CMK (cell line): ENCODE measurements at places on chromosomes 16 and 17.

DNA sequence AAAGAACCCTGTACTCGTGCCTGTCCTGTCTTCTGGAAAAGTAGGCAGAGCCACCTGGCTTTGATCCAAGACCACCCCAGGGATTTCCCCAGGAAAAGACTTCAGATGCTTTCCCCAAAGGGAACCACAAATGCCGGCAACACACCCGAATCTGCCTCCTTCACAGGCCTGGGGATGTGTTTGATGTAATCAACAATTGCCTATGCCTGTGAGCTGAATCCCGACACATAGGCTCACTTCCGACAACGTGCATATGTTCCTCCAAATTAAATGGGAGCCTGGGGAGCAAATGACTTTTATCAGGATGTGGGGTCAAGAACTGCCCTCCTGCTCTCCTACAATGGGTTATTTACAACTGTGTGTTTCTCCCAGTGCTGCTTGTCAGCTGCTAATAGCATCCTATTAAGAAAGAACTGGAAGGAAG lies 535.2 kb upstream of the CDH11 start:
- DNase-seq = no peak

GRCh38 chr16:16148755-16149154 lies 74.5 kb downstream of the ABCC6 start:
- DNase-seq = no peak

GRCh38 chr16:88619859-88620815 lies 18.2 kb upstream of the IL17C start:
- no peak for DNase-seq

GRCh38 chr17:10266296-10266876 lies 68.0 kb upstream of the GAS7 start:
- DNase-seq = no peak

GRCh38 chr17:55693254-55694216 lies 29.1 kb downstream of the TMEM100 start:
- DNase-seq = no peak

GRCh38 chr17:50163843-50164696 lies 1.7 kb upstream of the SGCA start:
- no peak for DNase-seq

- no peak for DNase-seq
These were observed 5.8 kb upstream of the RHOT2 start for GRCh38 chr16:662095-662494.

DNA sequence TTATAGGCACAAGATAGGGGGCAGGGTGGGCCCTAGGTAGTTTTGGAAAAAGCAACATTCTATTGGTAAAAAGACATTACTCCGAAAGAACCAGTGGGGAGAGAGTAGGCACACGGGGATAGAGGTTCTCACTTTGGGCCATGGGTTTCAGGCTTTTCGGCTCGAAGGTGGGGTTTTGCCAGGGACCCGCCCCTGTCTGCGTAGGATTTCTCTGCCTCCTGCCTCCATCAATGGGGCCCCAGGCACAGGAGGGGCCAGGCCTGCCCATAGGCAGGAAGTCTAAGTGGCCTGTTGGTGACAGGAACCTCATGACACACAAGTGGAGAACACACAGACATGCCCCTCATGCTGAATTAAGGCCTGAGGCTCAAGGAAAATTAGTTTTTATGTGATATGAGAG lies 57.5 kb downstream of the RNF213 start:
- DNase-seq = no peak

DNA sequence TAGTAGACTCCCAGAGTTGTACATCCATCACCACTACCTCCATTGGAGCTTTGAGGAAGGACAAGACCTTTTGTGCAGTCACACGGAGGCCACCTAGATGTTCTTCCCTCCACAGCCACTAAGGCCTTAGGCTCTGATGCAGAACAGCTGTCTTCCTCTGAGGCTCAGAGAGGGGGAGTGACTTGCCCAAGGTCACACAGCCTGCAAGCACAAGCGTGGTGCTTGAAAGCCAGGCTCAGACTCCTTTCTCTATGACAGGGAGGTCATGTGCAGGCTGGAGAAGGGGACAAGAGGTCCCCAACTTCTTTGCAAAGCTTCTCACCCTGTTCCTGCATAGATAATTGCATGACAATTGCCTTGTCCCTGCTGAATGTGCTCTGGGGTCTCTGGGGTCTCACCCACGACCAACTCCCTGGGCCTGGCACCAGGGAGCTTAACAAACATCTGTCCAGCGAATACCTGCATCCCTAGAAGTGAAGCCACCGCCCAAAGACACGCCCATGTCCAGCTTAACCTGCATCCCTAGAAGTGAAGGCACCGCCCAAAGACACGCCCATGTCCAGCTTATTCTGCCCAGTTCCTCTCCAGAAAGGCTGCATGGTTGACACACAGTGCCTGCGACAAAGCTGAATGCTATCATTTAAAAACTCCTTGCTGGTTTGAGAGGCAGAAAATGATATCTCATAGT lies 12.7 kb downstream of the SCGB1C2 start:
- no peak for DNase-seq

GRCh38 chr16:649631-650030 lies 466 bp downstream of the WDR90 start:
- DNase-seq = no peak

- DNase-seq = no peak
These were observed 5.3 kb downstream of the MT2A start for GRCh38 chr16:56613706-56614105.

DNA sequence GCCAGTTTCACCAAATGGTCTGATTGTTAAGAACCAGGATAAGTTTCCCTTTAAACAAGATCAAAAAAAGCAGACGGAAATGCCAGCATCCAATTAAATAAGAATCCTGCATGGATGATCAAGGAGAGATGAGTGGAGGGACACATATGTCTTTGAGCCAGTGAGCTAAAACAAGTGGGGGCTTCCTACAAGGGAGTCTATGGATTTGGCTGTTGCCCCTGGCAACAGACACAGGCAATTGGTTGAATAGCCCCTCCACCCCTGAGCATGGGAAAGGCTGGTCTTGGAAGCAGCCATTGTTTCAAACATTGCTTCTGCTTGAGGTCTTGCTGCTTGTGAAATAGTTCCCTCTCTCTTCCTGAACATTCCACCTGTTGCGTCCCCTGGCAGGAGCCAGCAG lies 374.7 kb upstream of the ERCC4 start:
- DNase-seq = no peak

- no peak for DNase-seq
These were observed 27.2 kb downstream of the HEATR9 start for GRCh38 chr17:35841505-35841904.

GRCh38 chr16:69123910-69124309 lies 8.5 kb downstream of the CHTF8 start:
- DNase-seq = no peak

- no peak for DNase-seq
These were observed 265.5 kb downstream of the PARN start for GRCh38 chr16:14364386-14365199.

DNA sequence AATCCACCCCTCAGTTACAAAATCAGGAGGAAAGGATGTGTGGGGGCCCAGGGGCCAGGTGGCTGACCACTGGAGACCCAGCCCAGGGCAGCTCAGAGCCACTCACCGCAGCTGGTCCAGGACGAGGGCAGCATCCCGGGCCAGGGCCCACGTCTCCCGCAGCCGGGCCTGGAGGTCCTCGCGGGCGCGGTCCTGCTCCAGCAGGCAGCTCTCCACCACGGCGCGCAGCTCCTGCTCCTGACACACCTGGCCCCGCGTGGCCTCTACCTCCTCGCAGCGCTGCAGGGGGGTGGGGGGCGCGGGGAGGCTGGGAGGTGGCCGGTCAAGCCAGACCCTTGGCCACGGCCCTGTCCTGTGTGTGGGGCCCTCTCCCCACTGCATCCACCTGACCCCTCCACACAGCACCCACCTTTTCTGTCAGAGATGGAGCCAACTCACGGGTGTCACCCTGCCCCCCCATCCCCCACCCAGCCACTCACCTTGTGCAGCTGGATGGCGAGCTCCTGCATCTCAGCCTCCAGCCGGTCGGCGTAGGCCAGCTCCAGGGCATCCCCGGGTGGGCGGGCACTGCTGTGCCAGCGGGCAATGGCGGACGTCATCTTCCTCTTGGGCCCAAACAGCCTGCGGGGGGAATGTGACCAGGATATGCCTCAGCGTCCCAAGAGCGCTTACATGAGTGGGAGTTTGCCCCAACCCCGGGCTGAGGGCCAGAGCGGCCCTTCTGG lies 5.1 kb downstream of the NUDT16L1 start:
- no peak for DNase-seq

GRCh38 chr17:59790910-59791309 lies 83.5 kb downstream of the VMP1 start:
- DNase-seq = no peak

- no peak for DNase-seq
These were observed 21.5 kb upstream of the RBFOX3 start for GRCh38 chr17:79632432-79632735.

DNA sequence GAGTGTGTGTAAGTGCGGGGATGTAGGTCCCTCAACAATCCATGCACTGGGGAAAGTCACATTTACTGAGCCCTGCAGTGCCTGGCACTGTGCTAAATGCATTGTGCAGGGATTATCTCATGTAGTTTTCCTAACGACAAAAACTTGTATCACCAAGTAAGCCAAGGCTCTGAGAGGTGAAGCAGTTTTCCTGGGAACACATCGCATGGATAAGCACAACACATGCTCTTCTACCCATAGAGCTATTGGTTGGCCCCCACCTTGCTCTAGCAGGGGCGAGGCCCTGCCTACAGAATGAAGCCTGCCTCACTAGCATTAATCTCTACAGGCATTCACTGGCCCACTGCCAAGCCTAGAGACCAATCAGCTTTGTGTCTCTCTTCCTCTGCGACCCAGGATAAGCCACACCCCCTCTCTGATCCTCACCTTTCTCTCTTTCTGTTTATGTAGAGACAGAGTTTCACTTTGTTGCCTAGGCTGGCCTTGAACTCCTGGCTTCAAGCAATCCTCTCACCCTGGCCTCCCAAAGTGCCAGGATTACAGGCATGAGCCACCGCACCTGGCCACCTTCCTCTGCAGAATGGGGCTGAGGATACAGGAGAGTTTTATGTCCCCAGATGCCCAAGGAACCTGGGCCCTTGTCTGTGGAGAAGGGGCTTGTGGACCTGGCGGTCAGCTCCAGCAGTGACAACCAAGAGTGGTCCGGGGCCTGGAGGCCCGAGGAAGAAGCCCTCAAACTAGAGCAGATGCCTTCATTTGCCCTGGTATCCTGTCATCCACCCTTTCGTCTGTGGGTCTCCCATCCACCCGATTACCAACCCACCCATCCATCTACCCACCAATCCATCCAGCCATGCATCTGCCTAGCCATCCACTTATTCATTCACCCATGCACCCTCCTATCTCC lies 12.8 kb downstream of the CDH16 start:
- DNase-seq = no peak

- DNase-seq = no peak
These were observed 39.5 kb downstream of the ZCCHC14 start for GRCh38 chr16:87453326-87453725.

DNA sequence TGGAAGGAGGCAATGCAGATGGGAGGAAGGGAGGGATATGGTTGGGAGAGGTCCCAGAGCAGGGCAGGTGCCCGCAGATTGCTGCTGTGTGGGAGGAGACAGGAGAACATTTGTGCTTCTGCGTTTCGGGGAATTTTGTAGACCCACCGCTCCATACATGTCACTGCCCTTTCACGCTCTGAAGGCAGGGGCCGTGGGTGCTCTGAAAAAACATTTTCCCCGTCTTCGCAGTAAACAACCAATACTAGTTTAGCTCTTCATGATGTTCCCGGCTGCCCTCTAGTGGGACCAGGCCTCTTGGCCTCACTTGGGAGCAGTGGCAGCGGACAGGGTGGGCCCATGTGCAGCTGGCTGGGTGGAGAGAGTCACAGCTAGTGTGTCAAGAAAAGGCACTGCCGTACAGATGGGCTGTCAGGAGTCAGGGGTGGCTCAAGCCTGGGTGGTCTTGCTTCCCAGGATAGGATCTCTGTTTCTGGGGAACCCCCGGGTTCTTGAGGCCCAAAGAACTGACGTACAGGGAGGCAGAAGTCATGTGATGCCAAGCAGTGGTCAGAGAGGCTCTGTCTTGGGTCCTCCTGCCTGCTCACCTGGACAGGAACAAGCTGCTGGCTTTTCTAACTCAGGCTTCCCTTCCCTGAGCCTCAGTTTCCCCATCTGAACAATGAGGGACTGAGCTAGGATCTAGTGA lies 46.5 kb upstream of the CPNE2 start:
- DNase-seq = no peak

GRCh38 chr17:28342313-28342712 lies 6.8 kb downstream of the TNFAIP1 start:
- no peak for DNase-seq

DNA sequence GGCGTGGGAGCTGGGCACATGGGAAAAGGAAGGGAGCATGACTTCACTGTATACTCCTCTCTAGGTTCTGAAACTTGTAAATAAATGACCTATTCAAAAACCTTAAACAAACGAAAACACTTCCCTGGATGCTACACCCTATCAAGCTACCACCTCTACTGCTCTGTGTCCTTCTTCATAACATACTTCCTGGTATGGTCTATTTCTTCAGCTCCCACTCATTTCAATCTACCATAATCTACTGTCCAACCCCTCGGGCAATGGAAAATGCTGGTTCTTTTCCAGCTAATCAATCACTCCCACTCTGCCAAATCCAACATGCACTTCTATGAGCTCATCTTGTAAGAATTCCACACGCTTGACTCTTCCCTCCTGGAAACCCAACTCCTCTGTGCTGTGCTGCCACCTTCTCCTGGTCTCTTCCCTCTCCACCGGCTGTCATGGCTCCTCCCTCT lies 42.4 kb downstream of the AMFR start:
- no peak for DNase-seq

DNA sequence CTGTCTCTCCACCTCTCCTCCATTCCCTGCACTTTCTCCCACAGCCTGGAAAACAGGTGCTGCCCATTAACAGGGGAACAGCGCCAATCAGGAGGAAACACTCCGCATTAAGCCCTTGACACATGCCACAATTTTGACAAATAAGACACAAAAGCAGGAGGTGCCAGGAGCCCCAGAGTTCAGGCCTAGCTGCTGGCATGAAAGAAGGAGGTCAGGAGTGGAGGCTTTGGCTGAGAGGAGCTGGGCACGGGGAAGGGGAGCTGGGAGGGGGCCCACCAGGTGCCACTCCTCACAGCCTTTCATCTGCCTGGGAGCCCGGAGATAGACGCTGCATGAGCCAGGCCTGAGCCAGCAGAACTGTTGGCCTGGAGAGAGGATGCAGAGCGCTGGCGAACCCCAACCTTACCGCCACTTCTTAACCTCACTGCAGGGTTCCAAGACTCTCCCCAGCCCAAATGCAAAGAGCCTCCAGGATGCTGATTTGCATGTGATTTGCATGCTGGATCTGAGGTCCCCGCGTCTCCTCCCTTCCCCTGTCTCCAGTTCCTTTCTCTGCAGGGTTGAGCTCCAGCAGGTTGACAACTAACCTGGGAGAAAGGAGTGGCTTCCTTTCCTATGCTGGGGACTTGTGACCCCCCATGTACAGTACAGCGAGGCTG lies 139.8 kb upstream of the SDK2 start:
- DNase-seq = no peak

GRCh38 chr16:4378161-4378666 lies 6.6 kb downstream of the VASN start:
- no peak for DNase-seq
